ENCODE measurements at places on chromosomes 16 and 17. TPM values are rescaled to one million over a fixed set of nuclear protein-coding genes. Genes with fewer than 3 reads are reported as not detected.

DNA sequence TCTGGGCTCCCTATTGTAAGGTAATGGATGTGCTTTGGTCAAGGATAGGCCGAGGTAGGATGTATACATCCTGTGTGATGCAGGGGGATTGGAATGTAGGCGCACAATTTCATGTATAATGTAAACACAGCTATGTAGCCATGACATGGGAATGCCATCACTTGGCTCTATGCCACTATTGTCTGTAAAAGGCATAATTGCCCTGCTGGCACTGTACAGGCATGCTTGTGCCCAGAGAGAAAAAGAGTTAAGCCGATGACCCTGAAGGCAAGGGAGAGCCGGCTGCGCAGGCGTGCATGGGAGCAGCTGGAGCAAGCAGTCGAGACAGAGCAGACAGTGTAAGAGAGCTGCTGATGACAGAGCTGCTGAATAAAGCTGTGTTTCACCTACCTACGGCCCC, 212.5 kb upstream of the CPHXL start:
- DNase-seq: no peak

Gene MAPK8IP3
- 46.1 TPM for total RNA-seq

Gene SRP68
- total RNA-seq: 48.8 TPM

Gene KRTAP9-2
- total RNA-seq: 6.3 TPM

DNA sequence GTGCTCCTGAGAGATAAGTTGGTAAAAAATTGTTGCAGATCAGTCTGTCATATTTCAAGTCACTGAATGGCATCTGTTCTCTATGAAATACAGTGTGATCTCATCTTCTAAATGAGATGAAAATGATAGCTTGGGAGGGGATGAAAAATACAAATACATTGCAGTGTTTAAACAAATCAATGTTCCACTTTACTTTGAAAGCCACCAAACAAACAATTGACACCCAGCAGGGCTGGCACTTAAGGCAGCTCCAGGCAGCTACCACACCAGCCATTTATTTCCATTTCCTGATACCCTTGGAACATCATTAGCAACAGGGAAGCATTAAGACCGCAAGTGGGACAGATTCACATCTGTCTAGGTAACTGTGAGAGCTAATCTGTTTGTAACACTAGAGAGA, 827.6 kb upstream of the KIF2B start:
- no peak for DNase-seq

DNA sequence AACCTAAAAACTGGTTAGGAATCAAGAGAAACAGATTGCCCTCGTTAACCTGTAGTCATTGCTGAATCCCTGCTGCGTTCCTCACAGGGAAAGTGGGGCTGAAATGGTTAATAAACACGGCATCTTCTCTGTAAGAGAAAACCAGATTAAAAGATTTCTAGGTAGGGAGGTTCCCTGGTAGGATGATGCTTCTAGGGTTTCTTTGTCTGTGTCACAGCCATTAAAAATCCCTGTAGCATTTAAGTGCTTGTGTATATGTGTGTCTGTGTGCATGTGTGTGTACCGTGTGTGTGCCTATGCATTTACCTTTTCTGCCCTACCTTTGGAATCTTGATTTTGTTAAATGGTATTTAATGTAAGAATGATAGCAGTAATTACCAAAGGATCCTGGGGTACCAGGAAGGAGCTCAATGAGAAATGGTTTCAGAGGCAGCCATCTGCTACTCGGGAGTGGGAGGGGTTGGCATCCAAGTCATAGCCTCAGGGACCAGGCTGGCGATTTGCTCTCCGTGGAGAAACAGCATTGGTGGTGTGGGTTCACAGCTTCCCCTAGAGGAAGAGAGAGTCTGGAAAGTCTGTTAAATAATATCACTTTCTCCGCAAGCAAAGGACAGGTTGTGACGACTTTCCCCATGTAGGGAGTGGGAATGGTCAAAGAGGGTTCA, 177.1 kb downstream of the HS3ST4 start:
- DNase-seq: no peak

Gene SEC14L5
- total RNA-seq: 0.49 TPM

DNA sequence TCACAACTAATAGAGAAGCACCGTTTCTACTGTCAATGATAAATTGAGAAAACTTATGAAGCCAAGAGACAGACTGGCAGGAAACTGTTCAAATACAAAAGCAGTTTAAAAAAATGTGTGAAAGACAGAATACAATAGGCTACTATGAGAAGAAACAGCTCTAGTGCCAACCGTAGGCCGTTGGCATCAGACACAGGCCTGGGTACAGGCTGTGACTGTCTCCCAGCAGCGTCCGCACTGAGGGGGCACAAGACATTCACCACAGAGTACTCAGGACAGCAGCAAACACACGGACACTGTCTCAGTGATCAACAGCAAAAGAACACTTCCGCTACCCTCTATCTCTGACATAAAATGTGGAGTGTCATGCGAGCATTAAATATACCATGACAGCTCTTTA, 7.8 kb upstream of the C1QBP start:
- no peak for DNase-seq

DNA sequence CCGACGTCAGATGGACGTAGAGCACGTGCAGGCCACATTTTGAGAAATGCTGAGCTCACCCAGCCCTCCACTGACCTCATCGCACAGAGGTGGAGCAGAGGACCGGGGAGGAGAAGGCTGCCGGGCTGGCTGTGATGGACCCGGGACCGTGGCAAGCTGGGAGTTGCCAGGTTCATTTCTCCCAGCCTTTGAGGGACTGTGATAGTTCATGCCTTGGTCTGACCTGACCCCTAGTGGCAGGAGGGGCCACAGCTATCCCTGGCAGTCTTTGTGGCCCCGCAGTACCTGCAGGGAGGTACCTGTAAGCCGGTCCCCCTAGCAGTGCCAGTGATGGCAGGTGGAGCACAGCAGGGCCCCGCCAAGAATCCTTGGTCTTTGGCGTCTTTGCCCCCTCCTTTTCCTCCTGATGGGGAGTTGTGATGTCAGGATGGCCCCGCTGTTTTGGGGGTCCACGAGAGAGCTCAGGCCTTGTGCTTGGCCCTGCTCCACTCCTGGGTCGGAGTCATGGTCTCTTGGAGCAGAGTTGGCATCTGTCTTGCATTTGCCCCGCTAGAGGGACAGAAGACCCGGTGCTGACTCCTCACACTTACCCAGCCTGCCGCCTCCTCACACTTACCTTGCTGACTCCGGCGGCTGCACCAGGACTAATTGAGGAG, 50.4 kb downstream of the OR1D5 start:
- DNase-seq: no peak

Gene FTO
- 113 TPM for total RNA-seq

DNA sequence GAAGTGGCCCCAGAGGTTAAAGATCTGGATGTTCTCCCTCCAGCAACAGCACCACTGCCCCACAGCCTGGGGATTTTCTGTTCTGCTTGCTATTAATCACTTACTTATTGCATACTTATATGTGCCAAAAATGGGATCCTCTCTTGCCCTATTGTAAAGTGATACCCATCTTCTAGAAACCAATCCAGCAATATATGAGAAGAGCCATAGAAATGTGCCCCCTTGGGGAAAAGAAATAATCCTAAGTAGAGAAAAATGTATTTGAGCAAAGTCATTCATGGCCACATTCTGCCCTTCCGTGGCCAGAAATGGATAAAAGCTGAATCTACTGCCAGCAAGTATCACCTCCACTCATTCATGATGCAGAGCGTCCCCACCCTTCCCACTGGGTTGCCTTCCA, 20.9 kb downstream of the SOST start:
- DNase-seq: no peak

Gene FBXW10
- 0.49 TPM for total RNA-seq

GRCh38 chr17:41692722-41693521, 4.2 kb downstream of the EIF1 start:
- DNase-seq: no peak

Gene TP53TG3F
- total RNA-seq: not detected

- no peak for DNase-seq
Observed at GRCh38 chr16:25959221-25959620, 267.5 kb downstream of the HS3ST4 start.

DNA sequence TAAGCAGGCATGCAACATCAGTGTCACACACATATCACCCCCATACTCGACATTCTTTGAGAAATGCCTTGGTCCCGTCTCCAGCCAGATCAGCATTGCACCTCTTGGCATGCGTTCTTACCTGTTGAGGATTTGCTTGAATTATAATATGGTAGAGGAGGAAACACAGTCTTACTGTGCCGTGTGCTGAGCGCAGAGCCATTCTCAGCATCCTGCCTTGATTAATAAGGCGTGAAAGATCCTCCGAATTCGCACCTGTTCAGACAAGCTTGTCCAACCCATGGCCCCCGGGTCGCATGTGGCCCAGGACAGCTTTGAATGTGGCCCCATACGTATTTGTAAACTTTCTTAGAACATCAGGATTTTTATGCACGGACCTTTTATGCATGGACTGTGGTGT, 408.1 kb downstream of the WWOX start:
- DNase-seq: no peak

Gene HSD11B2
- total RNA-seq: 7.5 TPM

GRCh38 chr17:4386406-4386805, 19.9 kb upstream of the UBE2G1 start:
- DNase-seq: no peak

DNA sequence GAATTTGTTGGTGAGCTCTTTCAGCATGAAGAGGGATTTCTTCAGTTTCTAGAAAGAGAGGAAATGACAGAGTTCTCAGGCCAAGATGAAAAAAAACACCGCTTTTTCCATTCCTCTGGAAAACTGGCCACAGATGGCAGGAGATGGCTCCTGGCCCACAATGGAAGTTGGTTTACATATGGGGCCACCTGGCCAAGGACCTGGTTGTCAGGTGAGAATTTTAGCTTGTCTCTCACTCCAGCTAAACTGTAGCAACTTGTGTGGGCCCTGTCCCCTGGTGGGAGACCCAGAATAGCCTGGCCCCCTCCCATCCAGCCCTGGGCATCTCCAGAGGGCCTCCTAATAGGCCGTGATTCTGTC, 33.6 kb downstream of the LGALS9 start:
- DNase-seq: no peak

Gene MYLK3
- total RNA-seq: 3.0 TPM

- no peak for DNase-seq
Observed at GRCh38 chr16:70407811-70408274, 31.1 kb downstream of the ST3GAL2 start.

DNA sequence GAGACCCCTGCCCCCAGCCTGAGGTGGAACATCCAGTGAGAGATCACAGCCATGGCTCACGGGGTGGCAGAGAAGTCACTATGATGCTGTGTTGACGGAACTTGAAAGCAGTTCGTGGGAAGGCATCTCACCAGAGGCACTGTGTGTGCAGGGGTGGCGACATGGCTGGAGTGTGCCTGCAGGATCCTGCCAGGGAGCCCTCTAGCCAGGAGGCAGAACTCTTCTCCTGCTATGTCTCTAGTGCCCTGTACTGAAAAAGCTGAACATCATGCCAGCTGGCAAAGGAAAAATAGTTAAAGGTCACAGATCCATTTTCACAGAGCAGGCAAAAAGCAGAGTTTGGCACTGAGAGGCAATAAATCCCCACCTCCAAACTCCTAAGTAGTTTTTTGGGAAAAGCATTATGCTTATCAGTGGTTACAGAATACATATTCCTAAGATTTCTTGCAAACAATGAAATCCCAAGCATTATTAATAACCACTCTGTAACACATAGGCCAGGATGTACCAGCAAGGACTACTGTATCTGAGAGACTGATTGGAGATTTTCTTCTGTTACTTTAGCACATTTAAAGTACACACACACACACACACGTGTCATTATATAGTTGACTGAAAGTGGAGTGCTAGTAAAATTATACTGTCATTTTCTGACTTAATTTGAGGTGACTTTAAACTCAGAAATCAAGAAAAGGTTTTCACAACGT, 36.8 kb downstream of the TNRC6C start:
- DNase-seq: no peak

DNA sequence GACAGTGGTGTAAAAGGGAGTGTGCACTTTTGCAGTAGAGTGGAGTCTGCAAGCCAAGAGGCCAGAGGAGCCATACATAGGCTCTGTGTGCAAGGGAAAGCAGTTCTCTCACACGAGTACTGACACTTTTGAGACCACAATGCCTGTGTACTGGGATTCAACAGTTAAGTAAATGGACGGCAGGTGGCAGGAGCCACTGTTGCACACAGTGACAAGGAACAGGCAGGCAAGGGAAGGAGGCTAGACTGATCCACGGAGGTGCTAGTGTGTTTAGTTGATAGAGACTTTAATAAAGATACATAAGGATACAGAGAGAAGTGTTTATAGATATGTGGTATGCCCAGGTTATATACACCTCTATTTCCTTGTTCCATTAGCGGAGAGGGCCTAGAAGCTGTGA, 67.0 kb downstream of the MPRIP start:
- DNase-seq: no peak

GRCh38 chr17:80116276-80116920, 15.0 kb downstream of the GAA start:
- DNase-seq: no peak

Gene CMTM2
- total RNA-seq: 2.5 TPM
